Osteocyte (in vitro differentiated cells): ENCODE measurements at places on chromosomes 6 and 20.

DNA sequence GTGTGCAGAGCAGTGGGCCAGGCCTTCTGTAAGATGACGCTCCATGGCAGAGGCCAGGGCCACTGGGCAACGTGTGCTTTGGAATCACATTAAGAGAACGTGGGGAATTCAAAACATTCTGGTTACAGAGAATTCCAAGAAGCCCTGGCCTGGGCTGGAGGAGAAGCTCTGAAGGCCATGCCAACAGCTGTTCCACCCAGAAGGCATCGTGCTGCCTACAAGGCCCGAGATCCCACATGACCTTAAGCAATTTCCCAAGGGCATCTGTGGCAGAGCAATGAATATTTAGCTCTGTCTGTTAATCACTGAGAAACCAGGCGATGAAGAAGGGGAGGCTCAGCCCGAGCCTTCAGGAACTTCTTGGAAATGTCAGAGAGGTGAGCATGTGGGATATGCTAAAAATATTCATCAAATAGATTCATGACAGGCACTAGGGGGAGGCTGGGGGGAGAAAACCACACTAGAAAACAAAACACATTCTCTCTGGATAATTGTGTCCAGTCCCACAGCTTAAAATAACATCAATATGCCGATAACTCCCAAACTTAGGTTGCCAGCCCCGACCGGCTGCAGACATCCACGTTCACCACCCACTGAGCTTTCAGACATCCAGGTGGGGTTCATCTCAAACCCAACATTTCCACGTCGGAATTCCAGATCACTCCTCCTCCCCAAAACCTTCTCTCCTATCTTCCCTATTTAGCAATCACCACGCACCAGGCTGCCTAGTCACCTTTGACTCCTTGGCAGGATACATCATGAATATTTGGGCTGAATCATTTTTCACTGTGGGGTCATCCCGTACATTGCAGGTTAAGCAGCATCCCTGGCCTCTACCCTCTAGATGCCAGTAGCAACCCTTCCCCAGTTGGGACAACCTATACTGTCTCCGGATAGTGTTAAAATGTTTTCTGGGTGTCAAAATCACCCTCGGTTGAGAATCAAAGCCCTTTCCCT lies 6.6 kb downstream of the SULF2 start:
- DNase-seq: no peak

GRCh38 chr6:159941286-159942113 lies 27.4 kb upstream of the IGF2R start:
- peak; percentile 25 for DNase-seq

DNA sequence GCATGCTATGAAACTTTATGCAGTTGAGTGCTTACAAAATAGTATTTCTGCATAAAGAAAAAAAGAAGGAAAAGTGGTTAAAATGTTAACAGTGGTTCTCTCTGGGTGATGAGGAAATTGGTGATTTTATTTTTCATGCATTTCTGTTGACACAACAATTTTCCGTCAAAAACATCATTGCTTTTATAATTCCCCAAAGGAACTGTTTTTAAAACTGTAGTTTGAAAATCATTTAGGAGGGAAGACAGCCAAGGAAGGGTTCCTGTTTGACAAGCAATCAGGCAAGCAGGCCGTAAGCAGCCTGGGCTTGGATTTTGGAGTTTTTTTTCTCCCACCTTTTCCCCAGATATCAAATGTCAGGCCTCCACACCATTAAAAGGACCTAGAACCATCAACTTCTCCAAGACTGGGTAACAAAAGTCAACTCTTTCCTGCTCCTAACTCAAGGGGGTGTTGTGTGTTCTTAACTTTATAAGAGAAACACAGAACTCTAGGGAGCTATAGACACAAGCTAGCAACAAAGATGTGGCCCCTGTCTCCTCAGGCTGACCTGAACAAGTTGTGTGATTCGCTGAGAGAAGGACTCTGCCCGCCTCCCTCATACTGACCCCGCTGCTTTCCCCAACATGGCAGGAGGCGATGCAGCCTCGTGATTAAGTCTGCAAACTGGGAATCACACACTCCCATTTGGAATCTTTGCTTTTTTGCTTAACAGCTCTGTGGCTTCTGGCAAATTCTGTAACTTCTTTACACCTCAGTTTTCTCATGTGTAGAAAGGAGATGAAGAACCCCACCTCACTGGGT lies 146.6 kb downstream of the BCAS1 start:
- DNase-seq: no peak

- DNase-seq: peak; percentile 73
These were observed 12.9 kb downstream of the PARD6B start for GRCh38 chr20:50744143-50744792.

- DNase-seq: no peak
These were observed 107.3 kb downstream of the NOL4L start for GRCh38 chr20:32477594-32478512.

DNA sequence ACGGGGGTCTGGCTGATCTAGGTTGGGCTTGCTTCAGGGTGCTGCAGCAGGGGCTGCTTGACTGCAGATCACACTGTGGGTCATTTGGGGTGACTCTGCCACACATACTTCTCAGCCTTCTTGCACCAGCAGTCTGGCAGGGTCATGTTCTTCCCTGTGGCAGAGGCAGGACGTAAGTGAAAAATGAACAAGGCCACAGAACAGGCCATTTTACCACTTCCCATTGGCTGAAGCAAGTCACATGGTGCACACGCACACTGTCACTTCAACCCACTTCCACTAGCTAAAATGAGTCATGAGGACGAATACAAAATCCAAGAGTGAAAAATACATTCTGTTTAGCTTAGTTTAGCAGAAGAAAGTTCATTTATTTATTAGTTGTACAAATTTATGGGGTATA lies 168.6 kb upstream of the GGTLC1 start:
- no peak for DNase-seq

GRCh38 chr6:39197922-39198500 lies 31.3 kb downstream of the KCNK5 start:
- no peak for DNase-seq
